ENCODE measurements at places on chromosomes 13 and 19. TPM values are rescaled to one million over a fixed set of nuclear protein-coding genes. Genes with fewer than 3 reads are reported as not detected.

URAD gene
- not detected for total RNA-seq

PRSS57 gene
- total RNA-seq, result 2.0 TPM

- peaks cover 11% of the 10 kb centered on the region for H3K4me1 ChIP-seq
- no peaks in the 10 kb centered on the region for H3K36me3 ChIP-seq
- DNase-seq, result no peak
- no peaks in the 10 kb centered on the region for H3K27me3 ChIP-seq
- no peak overlapping the region for H3K27ac ChIP-seq
These were observed 14.8 kb downstream of the ARL11 start for GRCh38 chr13:49643035-49643646.

ZNF574 gene
- 21.0 TPM for total RNA-seq

DNA sequence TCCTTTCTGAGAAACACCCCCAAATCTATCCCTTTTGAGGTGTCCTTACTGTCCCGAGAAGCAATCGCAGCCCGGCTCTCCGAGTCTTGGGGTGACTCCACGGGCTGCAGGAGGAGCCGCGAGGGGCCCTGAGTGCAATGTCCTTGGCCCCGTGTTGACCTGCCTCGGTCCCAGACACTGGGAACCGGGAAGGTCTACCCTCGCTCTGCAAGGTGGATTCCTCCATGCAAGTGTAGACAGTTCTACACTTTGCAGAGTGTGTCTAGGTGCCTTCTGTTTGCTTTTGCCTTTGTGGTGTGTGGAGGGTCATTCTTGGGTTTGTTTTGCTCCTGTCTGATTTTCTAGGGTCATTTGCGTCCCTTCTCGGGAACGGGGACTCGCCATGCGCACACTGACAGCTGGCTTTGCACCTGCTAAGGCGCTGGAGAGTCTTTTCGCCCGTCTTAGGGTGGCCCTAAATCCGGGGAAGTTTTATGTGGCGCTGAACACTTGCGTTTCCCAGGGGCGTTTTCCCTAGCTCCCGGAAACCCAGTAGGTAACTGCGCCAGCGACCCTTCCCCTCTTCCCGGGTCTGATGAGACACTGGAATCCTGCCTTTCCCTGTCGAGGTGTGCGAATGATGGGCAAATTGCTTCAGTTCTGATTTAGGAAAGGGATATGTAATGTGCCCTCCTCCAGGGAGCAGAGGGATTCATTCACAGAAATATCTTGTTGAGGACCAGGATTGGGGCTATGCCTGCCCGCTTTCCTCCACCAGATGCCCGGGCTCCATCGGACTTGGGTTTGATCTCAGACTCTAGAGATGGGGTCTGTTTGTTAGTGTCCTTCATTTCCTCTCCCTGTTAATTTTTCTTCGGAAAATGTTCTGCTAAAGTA lies 755 bp downstream of the SERTM1 start:
- H3K27me3 ChIP-seq, result peaks cover 23% of the 10 kb centered on the region
- no peaks in the 10 kb centered on the region for H3K36me3 ChIP-seq
- no peak overlapping the region for H3K4me3 ChIP-seq

DNA sequence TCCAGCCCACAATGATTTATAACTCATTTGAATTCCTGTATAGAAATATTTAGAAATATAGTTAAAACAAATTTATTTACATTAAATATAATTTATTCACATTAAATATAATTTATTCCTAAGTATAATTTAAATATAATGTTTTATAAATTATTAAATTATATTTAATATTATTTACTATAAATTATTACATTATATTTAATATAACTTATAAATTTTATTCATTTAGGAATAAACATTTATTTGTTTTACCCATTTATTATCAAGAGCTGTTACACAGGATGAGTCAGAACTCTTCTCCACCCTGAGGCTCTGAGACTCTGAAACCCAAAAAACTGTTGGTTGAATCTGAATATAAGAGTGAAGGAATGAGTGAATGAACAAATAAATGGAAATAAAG lies 170.9 kb upstream of the OBI1 start:
- no peaks in the 10 kb centered on the region for H3K36me3 ChIP-seq
- no peak overlapping the region for H3K27ac ChIP-seq
- H3K4me3 ChIP-seq, result no peak overlapping the region
- no peak for DNase-seq
- no peaks in the 10 kb centered on the region for H3K27me3 ChIP-seq

LILRB3 gene
- not detected for total RNA-seq

LSR gene
- 83.3 TPM for total RNA-seq

FFAR3 gene
- not detected for total RNA-seq

- no peak overlapping the region for H3K27ac ChIP-seq
- peaks cover 24% of the 10 kb centered on the region for H3K4me1 ChIP-seq
- 0 out of 3 replicates have a peak, but pooled peaks cover 3% of the 10 kb centered on the region for H3K27me3 ChIP-seq
- H3K36me3 ChIP-seq, result no peaks in the 10 kb centered on the region
These were observed 3.1 kb upstream of the FFAR1 start for GRCh38 chr19:35344511-35345031.

GRCh38 chr19:17720440-17720839 lies 1.2 kb downstream of the MAP1S start:
- peak overlapping the region; percentile 87 for H3K4me3 ChIP-seq
- H3K27ac ChIP-seq, result no peak overlapping the region
- H3K36me3 ChIP-seq, result peaks cover 38% of the 10 kb centered on the region
- DNase-seq, result no peak

GRCh38 chr19:40363069-40363468 lies 14.6 kb downstream of the PLD3 start:
- peaks cover 35% of the 10 kb centered on the region for H3K4me1 ChIP-seq
- H3K4me3 ChIP-seq, result no peak overlapping the region
- H3K27ac ChIP-seq, result peak overlapping the region; percentile 53
- H3K27me3 ChIP-seq, result no peaks in the 10 kb centered on the region
- H3K36me3 ChIP-seq, result peaks cover 16% of the 10 kb centered on the region

DNA sequence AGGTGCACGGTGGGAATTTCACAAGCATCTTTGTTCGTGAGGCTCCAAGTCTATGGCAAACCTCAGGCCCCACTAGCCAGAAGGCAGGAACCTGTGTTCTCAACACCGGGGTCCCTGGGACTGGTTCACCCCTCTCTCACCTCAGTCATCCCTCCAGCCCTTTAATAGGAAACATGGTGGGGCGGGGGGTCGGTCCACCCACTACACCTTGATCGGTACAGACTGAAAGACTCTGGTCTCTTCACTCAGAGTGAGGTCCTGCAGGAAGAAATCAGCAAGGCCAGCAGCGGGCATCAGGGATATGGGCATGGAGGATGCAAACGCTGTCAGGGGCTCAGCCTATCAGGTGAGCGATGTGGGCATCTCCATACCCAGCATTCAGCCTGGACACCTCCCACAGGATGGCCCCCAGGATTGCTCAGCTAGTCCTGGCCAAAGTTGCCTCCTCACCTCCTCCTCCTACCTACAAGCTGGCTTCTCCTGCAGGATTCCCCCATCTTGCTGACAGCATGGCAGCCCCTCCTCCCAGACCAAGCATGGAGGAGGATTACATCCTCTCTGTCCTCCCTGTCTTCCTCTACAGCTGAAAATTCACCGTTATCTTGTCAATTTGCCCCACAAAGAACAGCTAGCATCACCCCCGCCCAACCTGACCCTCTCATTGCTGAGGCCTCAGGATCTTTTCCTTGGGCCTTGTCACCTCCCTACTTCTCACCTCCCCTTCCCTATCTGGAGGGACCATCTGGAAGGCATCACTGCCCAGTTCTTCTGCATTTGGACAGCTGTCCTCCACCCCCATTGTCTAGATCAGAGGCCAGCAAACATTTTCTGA lies 37.3 kb upstream of the CD33 start:
- no peak overlapping the region for H3K4me3 ChIP-seq
- H3K27ac ChIP-seq, result no peak overlapping the region
- H3K27me3 ChIP-seq, result peaks cover 12% of the 10 kb centered on the region
- no peaks in the 10 kb centered on the region for H3K36me3 ChIP-seq

CYP4F8 gene
- not detected for total RNA-seq

- no peaks in the 10 kb centered on the region for H3K27me3 ChIP-seq
- no peak for DNase-seq
- H3K36me3 ChIP-seq, result no peaks in the 10 kb centered on the region
- no peak overlapping the region for H3K27ac ChIP-seq
- no peaks in the 10 kb centered on the region for H3K4me1 ChIP-seq
- no peak overlapping the region for H3K4me3 ChIP-seq
These were observed 80.5 kb upstream of the VSTM2B start for GRCh38 chr19:29445246-29445645.

FBXL12 gene
- 37.1 TPM for total RNA-seq

- H3K27me3 ChIP-seq, result no peaks in the 10 kb centered on the region
- H3K4me1 ChIP-seq, result no peaks in the 10 kb centered on the region
- H3K4me3 ChIP-seq, result no peak overlapping the region
- no peak for DNase-seq
- H3K27ac ChIP-seq, result no peak overlapping the region
These were observed 2541.1 kb downstream of the PCDH9 start for GRCh38 chr13:64688893-64689677.

IFI30 gene
- total RNA-seq, result 103 TPM

DNA sequence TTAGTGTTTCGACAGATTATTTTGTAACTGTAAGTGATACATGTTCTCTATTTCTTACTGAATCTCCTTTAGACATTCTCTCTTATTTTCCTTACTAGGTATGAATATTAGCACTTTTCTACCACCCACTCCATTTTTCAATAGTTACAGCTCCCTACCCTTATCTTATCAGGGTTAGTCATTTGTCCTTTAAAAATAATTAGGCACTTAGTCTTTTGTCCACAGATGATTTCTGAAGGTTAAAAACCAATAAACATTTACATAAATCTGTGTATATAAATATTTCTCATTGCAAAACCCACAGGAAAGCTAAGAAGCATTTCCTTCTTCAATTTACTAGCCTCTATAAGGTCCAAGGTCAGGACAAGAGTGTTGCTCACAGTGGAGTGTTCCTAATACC lies 624.1 kb upstream of the MIR17HG start:
- H3K27ac ChIP-seq, result no peak overlapping the region
- no peak for DNase-seq
- no peak overlapping the region for H3K4me3 ChIP-seq
- no peaks in the 10 kb centered on the region for H3K27me3 ChIP-seq
- no peaks in the 10 kb centered on the region for H3K4me1 ChIP-seq
- H3K36me3 ChIP-seq, result no peaks in the 10 kb centered on the region

PLPPR3 gene
- 40.4 TPM for total RNA-seq

DNA sequence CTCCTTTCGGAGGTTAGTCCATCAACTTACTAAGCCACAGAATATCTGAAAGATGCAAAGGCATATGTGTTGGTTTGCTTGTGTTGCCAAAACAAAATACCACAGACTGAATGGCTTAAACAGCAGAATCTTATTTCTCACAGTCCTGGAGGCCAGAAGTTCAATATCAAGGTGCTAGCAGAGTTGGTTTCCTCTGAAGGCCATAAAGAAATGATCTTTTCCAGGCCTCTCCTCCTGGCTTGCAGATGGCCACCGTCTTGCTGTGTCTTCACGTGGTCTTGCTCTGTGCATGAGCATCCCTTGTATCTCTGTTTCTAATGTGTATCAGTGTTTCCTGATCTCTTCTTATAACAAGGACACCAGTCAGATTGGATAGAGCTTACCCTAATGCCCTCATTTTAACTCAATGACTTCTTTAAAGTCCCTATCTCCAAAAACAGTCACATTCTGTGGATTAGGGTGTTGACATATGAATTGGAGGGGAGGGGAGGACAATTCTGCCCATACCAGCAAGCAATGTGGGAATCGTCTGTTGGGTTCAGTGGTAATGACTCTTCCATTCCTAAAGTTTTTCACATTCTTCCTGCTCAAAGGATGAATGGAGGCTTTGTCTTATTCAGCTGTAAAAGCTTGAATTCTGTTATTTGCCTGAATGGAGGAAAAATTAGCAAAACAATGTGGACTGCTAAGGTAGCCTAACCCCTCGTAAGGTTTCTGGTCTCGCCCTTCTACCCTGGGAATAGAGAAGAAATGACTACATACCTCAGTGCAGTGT lies 715.7 kb downstream of the DIAPH3 start:
- DNase-seq, result no peak
- H3K27me3 ChIP-seq, result no peaks in the 10 kb centered on the region
- no peaks in the 10 kb centered on the region for H3K4me1 ChIP-seq
- no peak overlapping the region for H3K4me3 ChIP-seq

ERFL gene
- 0.67 TPM for total RNA-seq

GRCh38 chr13:37947419-37948140 lies 78.0 kb upstream of the TRPC4 start:
- H3K27ac ChIP-seq, result no peak overlapping the region
- no peaks in the 10 kb centered on the region for H3K36me3 ChIP-seq
- peak; percentile 9 for DNase-seq
- H3K4me3 ChIP-seq, result no peak overlapping the region

DNA sequence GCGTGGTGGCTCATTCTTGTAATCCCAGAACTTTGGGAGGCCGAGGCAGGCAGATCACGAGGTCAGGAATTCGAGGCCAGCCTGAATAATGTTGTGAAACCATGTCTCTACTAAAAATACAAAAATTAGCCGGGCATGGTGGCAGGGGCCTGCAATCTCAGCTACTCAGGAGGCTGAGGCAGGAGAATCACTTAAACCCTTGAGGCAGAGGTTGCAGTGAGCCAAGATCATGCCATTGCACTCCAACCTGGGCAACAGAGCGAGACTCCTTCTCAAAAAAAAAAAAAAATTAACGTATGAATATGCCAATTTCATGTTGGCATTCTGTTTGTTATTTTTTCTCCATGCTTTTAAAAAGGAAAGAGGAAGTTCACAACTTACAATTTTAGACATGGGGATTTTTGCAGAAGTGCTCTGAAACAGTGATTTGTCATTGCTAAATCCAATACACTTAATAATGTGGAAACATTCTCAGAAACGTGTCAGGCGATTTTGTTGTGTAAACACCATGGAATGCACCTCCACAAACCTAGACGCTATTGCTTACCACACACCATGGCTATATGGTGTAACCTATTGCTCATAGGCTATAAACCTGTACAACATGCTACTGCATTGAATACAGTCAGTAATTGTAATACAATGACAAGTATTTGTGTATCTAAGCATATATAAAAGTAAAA lies 115.9 kb upstream of the PCDH20 start:
- no peak for DNase-seq
- no peaks in the 10 kb centered on the region for H3K4me1 ChIP-seq
- no peaks in the 10 kb centered on the region for H3K27me3 ChIP-seq
- H3K4me3 ChIP-seq, result no peak overlapping the region

DNA sequence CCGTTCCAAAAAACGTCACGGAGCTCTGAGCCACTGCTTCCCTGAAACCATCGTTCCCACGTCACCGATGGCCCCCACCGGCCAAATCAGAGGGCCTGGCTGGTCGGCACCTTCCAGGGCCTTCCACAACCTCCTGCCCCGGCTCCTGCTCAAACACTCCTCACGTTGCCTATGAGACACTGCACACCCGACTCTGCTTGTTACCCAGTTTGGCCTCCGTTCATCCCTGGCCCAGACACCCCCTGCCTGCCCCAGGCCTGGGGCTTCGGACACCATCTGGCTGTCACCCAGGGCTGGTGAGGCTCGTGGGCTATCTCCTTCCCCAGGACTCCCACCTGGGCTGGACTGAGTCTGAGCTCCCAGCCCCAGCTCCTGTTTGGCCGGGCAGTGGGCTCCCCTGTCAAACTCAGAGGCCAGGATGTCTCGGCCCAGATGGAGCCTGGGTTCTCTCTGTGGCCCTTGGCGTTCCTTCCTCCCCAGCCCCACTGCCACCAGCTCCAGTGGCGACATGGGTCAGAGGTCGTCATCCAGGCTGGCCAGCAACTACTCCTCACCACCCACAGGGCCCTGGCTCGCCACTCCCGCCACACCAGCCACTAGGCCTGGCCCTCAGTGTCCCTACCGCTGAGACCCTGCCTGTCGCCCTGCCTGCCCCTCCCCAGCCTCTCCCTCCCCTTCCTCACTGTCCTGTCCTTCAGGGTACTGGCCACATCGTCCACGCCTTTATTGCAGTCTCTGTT lies 17.7 kb downstream of the CERS1 start:
- H3K4me3 ChIP-seq, result no peak overlapping the region
- no peak overlapping the region for H3K27ac ChIP-seq
- H3K36me3 ChIP-seq, result no peaks in the 10 kb centered on the region
- H3K4me1 ChIP-seq, result peaks cover 5% of the 10 kb centered on the region

- peak; percentile 16 for DNase-seq
- H3K36me3 ChIP-seq, result peaks cover 60% of the 10 kb centered on the region
- H3K27me3 ChIP-seq, result no peaks in the 10 kb centered on the region
- H3K4me1 ChIP-seq, result no peaks in the 10 kb centered on the region
These were observed 17.9 kb downstream of the ALG5 start for GRCh38 chr13:36981156-36981743.

C1QTNF9 gene
- total RNA-seq, result not detected
